ENCODE measurements at places on chromosomes 7 and 10.

- DNase-seq: no peak
Observed at GRCh38 chr7:56206420-56206819, 90.2 kb upstream of the NUPR2 start.

DNA sequence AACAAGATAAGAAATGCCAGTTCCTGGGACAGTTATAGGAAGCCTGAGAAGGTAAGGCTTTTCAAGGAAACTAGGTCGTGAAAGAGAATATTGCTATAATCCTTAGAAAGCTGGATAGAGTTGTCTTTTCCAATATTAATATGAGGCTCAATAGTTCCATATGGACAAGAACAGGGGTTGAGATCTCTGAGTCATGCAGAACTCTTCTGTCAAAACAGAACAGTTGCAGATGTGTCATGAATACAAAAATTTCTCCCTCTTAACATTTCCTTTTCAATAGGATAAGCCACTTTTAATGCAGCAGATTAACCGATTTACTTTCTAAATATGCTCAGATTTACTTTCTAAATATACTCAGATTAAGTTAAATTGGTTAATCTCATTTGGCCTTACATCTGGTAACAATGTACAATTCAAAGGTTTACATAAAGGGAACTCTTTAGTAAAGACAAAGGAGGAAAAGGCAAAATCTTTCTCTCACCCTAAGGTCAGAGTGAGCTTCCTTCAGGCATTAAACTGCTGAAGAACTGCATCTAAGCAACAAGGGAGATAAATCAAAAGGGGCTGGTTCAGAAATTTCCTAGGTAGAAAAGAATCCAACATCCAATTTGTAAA, 104.7 kb upstream of the PCDH15 start:
- DNase-seq: no peak

DNA sequence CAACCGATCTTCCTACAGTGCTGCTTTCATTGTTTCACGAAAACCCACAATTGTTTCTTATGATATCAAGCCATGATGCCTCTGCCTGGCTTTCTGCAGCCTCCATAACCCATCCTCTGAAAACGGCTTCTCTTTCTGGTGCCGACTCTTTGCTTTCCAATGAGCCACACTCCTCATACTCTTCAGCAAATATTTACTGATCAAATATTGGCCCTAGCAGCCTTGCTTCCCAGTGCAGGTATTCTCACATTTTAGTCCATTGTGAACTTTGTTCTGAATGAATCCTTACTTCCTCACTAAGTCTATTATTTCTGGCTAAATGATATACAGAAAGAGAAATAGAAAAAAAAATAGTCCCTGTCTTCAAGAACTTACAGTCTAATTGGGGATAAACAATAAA, 35.5 kb downstream of the LAMB1 start:
- DNase-seq: no peak

DNA sequence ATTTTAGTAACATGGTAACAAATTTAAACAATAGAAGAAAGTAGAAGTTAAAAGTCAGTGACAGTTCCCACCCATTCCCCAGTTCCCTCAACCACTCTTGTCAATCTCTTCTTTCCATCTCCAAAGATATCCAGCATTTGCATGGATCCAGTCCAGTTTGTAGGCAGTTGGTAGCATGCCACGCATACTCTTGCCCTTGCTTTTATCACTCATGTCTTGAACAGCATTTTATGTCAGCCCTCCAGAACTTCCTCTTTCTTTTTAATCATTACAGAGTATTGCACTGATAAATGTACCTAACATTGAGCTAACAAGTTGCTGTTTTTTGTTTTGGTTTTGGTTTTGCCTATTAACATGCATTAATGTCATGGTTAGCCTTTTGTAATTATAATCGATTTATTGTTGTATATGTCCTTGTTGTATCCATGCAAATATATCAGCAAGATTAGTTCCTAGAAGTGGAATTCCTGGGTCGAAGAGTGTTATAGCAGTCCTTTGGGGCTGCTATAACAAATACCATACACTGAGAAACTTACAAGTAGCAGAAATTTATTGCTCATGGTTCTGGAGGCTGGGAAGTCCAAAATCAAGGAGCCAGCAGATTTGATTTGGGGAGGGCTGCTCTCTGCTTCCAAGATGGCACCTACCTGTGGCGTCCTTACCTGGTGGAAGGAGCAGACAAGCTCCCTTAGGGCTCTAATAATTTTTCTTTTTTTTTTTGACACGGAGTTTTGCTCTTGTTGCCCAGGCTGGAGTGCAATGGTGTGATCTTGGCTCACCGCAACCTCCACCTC, 25.7 kb downstream of the CHST3 start:
- DNase-seq: no peak

- DNase-seq: peak; percentile 12
Observed at GRCh38 chr10:42979181-42979580, 97.7 kb upstream of the RET start.

Data from mesendoderm (in vitro differentiated cells).